ENCODE measurements at places on chromosomes 1 and 21.

GRCh38 chr1:6157528-6158174, 22.5 kb downstream of the CHD5 start:
- no peak for DNase-seq

GRCh38 chr1:200971955-200972711, 51.4 kb downstream of the KIF21B start:
- peak; percentile 89 for DNase-seq

DNA sequence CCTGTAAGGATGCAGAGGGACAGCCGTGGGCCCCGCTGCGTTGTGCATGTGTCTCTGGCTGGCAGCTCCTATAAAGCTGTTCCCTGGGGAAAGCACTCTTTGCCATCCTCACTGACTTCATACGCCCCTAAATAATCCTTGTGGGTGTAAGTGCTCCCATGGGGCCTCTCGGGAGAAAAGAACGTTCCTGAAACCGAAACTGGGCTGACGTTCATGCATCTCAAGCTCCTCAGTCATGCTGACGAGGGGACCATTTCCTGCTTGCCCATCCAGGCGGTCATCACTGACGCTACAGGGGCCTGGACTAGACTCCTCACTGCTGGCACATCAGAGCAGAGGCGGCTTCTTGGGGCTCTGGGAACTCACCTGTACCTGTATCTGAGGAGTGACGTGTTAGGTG, 73.1 kb upstream of the USP24 start:
- peak; percentile 5 for DNase-seq

DNA sequence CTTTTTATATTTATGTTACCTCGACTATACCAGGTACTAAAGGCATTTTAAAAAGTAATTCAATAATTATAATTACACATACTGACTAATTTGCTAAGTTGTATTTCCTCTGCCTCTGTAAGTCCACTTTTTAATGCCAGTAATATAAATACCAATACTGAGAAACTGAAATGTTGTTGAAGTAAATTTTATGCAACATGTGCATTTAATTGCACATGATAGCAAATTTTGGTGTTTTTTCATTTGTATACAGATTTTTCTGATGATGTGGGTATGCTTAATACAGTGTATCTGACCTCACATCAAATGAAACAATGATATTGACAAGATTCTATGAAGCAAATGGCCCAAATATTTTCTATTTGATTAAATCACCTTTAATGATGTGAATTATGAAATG, 1531.6 kb downstream of the KCNT2 start:
- DNase-seq, result no peak

GRCh38 chr1:179043266-179043665, 17.6 kb downstream of the FAM20B start:
- DNase-seq, result no peak

DNA sequence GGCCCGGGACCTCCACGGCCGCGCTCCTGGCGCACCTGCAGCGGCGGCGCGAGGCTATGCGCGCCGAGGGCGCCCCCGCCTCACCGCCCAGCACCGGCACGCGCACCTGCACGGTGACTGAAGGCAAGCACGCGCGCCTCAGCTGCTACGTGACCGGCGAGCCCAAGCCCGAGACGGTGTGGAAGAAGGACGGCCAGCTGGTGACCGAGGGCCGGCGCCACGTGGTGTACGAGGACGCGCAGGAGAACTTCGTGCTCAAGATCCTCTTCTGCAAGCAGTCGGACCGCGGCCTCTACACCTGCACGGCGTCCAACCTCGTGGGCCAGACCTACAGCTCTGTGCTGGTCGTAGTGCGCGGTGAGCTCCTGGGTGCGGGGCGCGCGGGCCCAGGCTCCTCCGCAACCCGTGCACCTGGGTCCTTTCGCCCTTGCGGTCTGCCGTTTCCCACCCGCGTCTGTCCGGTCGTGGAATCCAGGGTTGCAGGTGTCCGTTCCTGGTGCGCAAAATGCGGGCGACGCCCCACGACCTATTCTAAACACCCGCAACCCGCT, 4.6 kb downstream of the OBSCN start:
- no peak for DNase-seq

DNA sequence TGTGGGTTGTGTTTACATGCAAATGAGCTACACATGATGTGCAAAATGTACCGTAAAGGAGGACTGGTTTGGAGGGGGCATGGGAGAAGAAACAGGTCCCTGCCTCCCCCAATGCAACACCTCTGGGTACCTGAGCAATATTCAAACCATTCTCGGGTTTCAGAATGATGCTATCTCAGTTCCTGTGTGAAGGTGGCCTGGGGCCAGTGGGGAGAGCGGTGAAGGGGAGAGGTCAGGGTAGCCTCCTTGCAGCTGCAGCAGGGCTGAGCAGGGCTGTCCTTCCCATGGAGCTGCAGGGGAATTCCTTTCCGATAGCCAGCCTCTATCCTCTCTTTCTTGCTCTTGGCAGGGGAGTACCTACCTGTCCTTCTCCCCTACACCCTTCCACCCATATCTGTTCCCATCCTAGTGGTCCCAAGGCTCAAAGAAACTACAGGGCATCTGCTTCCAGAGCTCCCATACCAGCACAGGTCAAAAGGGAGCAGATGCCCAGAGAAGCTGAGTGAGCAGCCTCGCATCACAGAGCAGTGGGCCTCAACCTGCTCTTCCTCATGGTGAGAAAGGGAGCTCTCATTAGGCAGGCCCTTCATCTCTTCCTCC, 11.9 kb downstream of the MEF2D start:
- no peak for DNase-seq
